Stimulated activated CD8-positive, alpha-beta memory T cell treated with anti-CD3 and anti-CD28 coated beads, Interleukin-4, amount 100 ng/mL, for 1 hour (primary cell): ENCODE measurements at places on chromosomes 5 and 9.

- no peak for DNase-seq
Observed at GRCh38 chr5:81268521-81269196, 32.7 kb upstream of the ZCCHC9 start.

- no peak for DNase-seq
Observed at GRCh38 chr9:16358751-16359150, 511.7 kb downstream of the BNC2 start.

GRCh38 chr5:179497636-179498340 is 52.6 kb upstream of the RUFY1 start:
- no peak for DNase-seq

- DNase-seq, result no peak
Observed at GRCh38 chr9:2872250-2872930, 28.5 kb upstream of the PUM3 start.

DNA sequence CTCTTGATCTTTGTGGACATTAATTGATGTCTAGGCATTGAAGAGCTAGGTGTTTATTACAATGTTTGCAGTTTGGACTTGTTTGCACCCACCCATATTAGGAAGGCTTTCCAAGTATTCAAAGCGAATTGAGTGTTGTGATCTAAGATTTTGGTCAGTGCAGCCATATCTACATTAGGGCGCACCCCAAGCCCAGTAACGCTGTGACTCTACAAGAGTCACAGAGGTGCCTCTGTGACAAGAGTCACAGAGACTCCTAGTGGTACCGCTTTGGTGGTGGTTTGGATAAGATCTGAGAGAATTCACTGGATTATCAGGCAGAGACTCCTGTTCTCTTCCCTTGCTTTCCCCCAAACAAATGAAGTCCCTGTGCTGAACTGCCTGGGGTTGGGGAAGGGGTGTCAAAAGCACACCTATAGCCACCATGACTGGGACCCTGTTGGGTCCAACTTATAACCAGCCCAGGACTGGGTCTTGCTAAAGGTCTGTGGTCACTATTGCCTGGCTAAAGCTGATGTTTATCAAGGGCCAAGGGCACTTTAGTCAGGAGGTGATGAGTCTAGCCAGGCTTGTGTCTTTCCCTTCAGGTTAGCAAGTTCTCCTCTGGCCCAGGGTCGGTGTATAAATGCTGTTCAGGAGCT is 114.1 kb upstream of the RIOK2 start:
- DNase-seq, result no peak
